Activated CD8-positive, alpha-beta memory T cell treated with anti-CD3 and anti-CD28 coated beads, Interleukin-2, amount 10 ng/mL, durations not matched to agents 7 days and 5 days (primary cell): ENCODE measurements at places on chromosomes 1 and 21.

GRCh38 chr1:234530672-234531071, 51.7 kb upstream of the TARBP1 start:
- DNase-seq = no peak

GRCh38 chr21:45078877-45079281, 4.5 kb downstream of the ADARB1 start:
- peak; percentile 94 for DNase-seq

DNA sequence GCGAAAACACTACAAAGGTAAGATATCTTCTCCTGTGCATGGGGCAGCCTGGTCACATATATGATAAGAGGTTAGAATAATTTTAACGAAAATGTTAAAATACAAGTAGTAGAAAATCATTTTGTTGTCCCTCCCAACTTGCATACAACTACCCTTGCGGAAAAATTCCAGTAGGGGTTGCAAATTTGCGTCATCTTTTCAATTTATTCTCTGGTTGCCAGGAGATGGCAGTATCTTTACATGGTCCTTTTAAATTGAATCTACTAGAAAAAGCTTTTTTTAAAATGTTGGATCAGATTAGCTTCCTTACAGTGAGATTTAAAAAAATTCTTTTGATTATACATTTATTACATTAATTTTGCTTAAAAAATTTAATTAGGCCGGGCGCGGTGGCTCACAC, 10.9 kb downstream of the S100PBP start:
- no peak for DNase-seq

DNA sequence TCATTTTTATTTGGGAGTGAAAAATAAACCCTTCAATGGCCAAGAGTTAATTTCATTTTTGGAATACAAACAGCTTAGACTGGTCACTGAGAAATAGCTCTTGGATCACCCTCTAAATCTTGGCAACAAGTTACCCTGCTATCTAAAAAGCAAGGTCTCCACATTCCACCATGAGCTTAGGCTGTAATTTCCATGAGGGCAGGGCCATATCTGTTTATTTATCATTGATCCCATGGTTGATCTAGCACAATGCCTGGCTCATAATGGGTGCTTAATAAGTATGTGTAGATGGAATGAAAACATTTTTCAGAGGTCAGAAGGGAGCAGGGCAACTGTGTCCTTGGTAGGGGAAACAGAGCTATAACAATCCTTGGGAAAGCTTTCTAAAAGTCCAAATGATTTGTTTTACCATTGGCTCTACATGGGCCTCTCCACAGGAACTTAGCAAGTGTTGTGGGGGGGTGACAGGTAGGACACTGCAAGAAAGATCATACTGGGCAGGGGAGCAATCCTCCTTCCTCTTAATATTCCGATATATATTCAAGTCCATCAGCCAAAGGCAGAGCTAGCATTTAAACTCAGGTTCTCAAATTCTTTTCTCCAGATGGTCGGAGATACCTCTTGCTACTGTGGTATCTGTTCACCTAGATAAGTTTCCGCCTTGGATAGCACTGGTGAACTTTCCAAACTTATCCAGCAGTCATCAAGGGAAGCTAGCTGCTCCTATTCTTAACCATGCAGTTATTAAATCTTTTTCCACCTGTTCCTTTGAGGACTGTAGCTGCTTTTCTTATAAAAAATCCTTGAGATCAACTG, 53.1 kb upstream of the PTCH2 start:
- DNase-seq = no peak

- DNase-seq = no peak
Observed at GRCh38 chr21:46385846-46386733, 62.1 kb downstream of the PCNT start.

DNA sequence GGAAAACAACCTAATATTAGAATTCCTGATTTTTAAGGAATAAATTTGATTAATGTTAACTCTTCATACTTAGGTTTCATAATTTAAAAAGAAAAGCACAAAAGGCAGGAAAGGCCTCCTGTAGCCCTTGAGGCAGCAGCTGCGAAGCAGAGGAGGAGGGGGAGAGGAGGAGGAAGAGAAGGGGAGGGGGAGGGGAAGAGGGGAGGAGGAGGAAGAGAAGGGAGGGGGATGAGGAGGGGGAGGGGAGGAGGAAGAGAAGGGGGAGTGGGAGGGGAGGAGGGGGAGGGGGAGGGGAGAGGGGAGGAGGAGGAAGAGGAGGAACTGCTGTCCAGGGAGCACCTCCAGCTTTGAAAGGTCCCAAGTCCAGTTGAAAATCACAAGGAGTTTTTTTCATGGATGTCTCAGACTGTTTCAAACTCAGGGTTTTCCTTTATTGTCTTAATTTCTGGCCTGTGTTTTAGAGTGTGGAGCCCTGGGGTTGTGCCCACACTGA, 35.1 kb upstream of the DIP2A start:
- DNase-seq = no peak

DNA sequence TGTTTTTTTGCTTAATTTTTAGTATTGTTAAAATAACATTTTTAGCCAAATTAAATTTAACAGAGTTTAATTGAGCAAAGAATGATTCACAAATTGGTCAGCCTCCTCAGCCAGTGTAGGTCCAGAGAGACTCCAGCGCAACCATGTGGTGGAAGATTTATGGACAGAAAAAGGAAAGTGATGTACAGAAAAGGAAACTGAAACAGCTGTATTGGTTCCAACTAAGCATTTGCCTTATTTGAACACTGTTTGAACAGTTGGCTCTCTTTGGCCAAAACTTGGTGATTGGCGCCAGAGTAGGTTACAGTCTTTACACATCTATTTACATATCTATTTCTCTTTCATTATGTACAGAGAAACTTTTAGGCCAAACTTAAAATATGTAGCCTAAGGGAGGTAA, 19.4 kb downstream of the RPS6KC1 start:
- DNase-seq = peak; percentile 77

DNA sequence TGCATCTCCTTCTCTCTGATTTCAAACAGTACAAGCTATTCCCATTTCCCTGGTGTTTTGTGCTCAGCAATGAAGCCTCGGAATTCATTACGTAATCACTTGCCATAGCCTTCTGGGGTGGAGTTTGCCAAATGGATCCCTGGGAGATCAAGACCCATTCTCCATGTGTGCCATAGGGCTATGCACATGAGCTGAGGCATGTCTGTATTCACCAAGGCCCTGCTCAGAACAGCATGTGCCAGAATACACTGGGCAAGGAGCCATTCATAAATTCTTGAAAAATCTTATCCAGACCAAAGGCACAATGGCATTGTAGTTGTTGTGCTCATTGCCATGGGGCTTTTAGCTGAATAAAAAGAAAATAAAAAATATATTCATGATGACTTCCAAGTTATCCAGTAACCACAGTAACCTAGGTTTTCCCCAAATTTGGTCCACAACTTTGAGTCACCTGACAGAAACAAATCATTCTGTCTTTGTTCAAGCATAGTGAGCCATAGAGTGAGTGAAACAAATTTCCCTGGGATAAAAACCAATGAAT, 53.0 kb downstream of the CRB1 start:
- no peak for DNase-seq

GRCh38 chr1:151713874-151714273, 2.7 kb downstream of the CELF3 start:
- DNase-seq = no peak

GRCh38 chr21:22536509-22536908, 1538.3 kb downstream of the NCAM2 start:
- no peak for DNase-seq

- peak; percentile 67 for DNase-seq
Observed at GRCh38 chr1:224182057-224182865, 779 bp upstream of the DEGS1 start.

DNA sequence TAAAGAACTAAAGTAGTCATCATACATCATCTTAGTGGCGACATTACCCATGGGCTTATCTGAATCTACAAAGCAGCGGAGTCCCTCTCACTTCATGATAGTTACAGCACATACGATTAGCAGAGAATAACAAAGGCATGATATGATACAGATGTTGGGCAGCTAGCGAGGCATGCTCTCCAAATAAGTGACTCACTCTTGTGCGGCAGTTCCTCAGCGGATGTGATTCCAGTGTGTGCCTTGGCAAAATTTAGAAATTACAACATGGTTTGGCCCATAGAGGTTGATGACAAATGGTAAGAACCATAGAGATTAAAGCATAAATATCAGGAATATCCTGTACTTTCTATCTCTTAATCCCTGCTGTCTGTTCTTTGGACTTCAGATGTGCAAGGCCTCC, 48.1 kb upstream of the PAXBP1 start:
- DNase-seq = no peak

GRCh38 chr1:47561523-47562007, 123.7 kb downstream of the FOXD2 start:
- no peak for DNase-seq

GRCh38 chr1:214337511-214337910, 56.6 kb downstream of the SMYD2 start:
- no peak for DNase-seq

- peak; percentile 43 for DNase-seq
Observed at GRCh38 chr1:50271968-50272578, 151.2 kb downstream of the DMRTA2 start.

DNA sequence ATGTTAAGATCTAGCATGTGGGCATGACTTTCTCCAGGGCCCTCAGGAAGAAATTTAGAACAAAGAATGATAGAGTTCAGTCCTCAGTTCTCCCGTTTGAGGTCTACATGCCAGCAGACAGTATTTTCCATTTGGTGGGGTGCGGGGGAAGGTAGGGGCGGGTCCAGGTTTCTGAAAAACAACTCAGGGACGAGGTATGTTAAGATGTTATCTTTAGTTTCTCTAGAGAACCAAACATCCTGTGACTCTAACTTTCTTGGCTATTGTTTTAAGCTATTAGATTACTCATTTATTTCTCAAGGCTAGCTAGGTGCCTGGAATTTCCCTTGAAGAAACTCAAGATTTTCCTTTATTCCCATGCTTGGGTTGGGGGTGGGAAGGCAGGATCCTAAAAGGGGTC, 42.3 kb upstream of the SYT14 start:
- DNase-seq = no peak

DNA sequence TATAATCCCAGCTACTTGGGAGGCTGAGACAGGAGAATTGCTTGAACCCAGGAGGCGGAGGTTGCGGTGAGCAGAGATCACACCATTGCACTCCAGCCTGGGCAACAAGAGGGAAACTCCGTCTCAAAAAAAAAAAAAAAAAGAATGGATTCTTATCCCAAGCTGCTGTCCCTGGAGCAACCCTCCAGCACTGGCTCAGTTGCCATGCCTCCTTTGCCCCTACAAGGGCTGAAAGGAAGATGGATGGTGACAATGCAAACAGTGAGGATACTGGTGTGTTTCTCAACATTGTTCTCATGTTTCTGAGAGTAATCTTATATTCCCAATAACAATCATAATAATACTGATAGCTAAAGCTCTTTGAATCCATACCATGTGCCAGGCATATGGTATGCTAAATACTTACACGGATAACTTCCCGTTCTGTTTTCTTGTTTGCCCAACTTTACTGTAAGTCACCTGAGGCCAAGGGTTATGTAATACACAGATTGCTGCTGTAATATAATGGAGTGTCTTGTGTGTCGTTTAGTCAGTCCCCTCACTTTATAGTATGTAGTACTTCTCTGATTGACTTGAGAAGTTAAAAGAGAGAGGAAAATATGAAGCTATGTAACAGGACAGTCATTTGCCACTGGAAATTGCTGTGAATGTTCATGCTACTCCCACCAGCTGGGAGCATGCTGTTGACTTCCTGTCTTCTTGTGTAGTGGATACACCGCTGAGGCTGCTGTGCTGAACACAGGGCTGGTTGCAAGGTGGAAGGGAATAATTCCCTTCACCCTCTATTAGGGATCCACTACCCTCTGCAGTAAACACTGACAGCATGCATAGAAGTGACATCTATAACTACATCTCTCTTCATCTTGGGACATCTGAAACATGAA, 153.6 kb downstream of the CNIH3 start:
- DNase-seq = no peak

DNA sequence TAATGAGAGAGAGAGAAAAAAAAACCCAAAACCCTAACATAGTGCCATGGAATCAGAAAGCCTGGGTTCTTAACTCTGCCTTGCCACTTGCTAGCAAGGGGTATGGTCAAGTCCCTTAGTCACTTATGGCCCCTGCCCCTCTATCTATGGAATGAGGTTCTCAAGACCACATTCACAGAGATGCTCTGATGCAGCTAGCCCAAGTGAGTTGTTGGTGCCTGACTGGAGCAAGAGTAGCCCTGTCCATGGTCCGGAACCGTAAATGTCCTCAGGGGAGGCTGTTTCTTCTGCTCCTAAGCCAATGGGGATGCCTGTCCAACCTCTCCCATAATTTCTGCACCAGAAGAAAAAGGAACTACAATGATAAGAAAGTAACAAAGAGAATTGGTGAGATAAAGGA, 56.8 kb downstream of the CSMD2 start:
- no peak for DNase-seq

- DNase-seq = no peak
Observed at GRCh38 chr1:23903754-23904153, 9.4 kb downstream of the CNR2 start.

- no peak for DNase-seq
Observed at GRCh38 chr21:41367945-41368734, 6.3 kb downstream of the MX2 start.

GRCh38 chr1:47951026-47951425, 46.2 kb downstream of the TRABD2B start:
- DNase-seq = no peak

- DNase-seq = peak; percentile 82
Observed at GRCh38 chr1:173870252-173871075, 2.3 kb downstream of the ZBTB37 start.

GRCh38 chr1:104733866-104734265, 984.2 kb downstream of the AMY1C start:
- DNase-seq = no peak

DNA sequence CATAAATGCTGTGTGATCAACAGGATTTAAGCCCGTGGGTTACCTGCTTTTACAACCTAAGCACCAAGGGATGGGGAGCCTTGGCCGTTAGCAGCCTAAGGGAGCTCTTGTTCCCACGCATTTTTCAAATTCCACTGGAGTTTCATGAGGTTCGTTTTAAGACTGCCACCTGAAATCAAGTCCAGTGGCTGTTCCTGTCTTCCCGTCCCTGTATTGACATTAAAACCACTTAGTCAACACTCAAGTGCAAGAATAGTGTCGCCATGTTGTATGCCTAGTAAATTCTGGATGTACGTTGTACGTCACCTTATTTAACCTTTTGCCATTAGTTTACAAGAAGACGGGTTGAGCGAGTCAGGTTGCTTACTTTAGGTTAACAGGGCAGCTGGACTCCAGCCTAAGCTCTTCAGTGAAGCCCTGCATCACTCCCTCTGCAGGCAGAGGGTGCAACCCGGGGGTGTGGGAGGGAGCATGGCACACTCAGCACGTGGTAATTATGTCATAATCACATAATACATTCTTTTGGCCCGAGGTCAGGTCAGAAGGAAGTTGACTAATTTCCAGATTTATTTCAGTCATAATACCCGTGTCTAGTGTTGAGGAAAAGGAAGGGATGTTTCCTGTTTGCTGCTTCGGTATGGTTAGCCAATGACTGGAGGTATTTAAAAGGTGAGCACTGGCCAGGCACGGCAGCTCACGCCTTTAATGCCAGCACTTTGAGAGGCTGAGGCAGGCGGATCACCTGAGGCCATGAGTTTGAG, 42.5 kb downstream of the CNST start:
- DNase-seq = peak; percentile 50

GRCh38 chr1:156126630-156127534, 12.4 kb downstream of the LMNA start:
- peak; percentile 94 for DNase-seq

- no peak for DNase-seq
Observed at GRCh38 chr1:113021430-113022085, 51.4 kb upstream of the LRIG2 start.

GRCh38 chr21:34899760-34900159, 149.3 kb downstream of the RUNX1 start:
- no peak for DNase-seq
